ENCODE measurements at places on chromosomes 2 and 18.

DNA sequence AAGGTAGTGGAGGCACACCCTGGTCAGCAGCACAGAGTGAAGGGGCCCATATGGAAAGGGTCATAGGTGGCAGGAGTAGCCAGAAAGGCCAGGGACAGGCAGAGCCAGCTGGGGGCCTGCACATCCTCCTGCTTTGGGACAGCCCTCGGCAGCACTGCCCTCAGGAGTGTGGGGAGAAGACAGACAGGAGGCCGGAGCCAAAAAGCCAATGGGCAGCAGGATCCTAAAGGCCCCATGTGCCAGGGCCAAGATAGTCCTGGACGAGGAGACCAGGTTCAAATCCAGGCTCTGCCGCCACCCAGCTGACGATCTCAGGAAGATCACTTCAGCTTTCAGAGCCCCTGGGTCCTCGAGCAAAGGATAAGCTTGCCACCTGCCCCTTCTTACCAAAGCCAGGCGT, 220.1 kb downstream of the TMEM163 start:
- no peak for DNase-seq

- no peak for DNase-seq
Observed at GRCh38 chr18:58379443-58379842, 249.4 kb downstream of the ALPK2 start.

GRCh38 chr2:48589170-48589767, 28.4 kb upstream of the GTF2A1L start:
- DNase-seq, result no peak

GRCh38 chr2:112687522-112687921, 33.3 kb upstream of the NT5DC4 start:
- DNase-seq, result no peak

GRCh38 chr2:1068822-1069221, 118.2 kb downstream of the SNTG2 start:
- DNase-seq, result no peak

DNA sequence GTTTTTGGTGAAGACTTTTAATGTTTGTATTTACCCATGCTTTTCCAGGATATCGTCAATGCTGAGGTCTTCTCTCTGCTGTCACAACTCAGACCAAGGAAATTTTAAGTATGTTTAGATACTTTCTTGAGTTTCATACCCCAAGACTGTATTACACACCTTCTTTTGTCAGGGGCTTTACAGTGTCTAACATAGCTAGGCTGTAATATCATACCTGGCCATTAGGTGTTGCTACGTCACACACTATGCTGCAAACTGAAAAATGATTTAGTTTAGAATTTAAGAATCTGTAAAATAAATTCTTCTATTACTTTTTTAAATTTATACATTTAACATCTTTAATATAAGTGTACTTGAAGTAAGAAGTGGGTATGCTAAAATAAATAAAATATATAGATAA, 358.4 kb upstream of the NRP2 start:
- no peak for DNase-seq

GRCh38 chr2:130393318-130393910, 37.6 kb downstream of the PTPN18 start:
- DNase-seq, result no peak

- DNase-seq, result no peak
Observed at GRCh38 chr2:29040552-29040951, 33.8 kb downstream of the PCARE start.

DNA sequence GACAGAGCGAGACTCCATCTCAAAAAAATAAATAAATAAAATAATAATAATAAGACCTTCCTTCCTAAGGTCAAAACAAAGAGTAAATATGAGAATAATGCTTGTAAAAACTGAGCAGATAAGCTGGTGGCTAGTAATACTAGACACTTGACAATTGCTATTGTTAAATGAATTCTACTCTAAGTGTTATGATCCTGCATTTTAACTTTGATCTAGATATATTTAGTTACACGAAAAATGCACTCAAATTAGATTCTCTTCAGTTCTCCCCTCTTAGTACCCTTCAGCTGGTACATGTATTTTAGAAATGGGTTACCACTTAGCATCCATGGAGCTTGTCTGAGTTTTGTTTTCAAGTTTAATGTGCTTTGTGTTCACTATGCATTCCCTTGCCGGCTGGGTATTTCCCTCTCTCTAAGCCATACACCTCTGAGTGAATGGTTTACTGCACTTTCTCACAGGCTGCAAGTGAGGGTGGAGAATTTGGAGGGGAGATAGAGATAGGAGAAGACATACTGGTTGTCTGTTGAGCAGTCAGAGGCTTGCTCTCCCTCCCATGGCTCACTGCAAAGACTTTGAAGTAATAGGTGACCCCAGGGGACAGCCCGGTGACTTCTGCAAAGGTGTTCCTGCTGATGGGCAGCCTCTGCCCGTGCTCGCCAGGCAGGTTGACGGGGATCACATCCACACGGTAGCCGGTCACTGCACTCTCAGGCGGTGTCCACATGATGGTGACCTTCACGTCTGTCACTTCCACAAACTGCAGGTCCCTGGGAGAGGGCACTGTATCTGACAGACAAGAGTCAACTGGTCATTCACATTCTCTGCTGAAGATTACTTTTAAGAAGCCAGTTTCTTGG, 29.9 kb downstream of the FN1 start:
- DNase-seq, result no peak

DNA sequence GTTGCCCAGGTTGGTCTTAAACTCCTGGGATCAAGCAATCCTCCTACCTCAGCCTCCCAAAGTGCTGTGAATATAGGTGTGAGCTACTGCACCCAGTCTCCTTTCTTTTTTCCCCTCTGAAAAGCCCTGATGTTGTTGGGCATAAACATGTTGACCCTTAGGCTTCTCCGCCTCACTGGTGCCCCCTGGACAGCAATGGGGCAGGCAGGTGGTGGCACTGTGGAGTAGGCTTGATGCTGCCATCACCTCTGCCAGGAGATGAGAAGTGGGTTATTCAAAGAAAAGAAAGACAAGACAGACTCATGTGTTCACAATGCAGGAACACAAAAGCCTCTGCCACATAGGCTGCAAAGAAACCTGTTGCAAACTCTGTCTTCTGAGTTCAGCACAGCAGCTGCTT, 169.9 kb downstream of the EN1 start:
- DNase-seq, result no peak

DNA sequence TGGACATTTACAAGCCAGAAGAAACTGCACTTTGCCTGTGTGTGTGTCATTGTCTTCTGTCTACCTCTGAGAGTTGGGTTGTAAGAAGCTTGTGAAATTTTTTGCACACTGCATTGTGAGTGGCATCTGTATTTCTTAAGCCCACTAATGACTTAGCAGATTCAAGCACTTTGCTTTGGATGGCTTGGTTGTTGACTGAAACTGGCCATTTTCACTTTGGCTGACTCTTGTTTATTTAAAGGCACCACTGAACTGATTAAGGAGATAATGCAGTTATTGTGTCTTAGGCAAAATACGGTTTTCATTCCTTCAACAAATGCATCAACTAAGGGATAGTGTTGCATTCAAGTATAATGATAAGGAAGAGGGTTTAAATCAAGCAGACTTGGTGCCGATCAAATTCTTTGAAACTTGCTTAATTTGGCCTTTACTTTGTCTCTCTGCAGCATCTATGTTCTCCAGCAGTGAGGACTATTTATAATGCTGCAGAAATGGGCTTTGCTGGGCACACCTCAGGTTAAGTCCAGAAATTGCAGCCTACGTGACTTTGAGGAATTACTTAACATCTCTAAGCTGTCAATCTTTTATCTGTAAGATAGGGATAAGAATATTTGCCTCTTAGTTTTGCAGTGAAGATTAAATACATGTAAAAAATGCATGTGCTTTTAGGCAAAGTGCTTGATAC, 142.0 kb downstream of the CCDC85A start:
- no peak for DNase-seq

- no peak for DNase-seq
Observed at GRCh38 chr2:24926602-24927252, 6.7 kb upstream of the ADCY3 start.

GRCh38 chr2:102508863-102509262, 35.8 kb downstream of the SLC9A4 start:
- no peak for DNase-seq

- DNase-seq, result no peak
Observed at GRCh38 chr2:239950144-239951128, 74.7 kb downstream of the NDUFA10 start.

DNA sequence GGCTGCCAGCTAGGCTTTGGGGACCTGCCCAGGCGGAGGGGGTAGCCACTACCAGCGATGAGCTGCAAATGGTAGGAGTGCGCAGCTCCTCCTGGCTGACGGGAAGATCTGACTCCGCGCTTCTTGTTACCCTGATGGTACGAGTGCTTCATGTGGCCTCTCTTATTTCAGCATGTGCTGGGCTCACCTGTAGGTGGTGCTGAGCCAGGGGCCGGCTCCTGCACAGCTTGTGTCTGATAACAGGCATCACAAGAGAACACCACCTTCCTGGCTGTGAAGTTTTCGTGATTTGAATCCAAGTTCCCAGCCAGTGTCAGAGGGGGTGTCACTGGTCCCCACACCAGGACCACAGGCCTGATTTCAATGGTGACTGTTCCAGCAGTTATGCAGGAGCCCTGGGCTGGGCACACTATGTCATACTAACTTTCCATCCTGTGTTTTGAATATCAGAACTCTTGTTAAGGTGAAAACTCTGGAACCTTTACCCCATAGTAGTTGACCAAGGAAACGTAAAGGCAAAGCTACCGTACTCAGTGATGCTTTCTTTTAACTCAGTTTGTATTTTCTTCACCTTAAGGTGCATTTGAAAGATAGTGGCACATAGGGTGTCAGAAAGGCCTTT, 28.0 kb downstream of the APCDD1 start:
- no peak for DNase-seq

DNA sequence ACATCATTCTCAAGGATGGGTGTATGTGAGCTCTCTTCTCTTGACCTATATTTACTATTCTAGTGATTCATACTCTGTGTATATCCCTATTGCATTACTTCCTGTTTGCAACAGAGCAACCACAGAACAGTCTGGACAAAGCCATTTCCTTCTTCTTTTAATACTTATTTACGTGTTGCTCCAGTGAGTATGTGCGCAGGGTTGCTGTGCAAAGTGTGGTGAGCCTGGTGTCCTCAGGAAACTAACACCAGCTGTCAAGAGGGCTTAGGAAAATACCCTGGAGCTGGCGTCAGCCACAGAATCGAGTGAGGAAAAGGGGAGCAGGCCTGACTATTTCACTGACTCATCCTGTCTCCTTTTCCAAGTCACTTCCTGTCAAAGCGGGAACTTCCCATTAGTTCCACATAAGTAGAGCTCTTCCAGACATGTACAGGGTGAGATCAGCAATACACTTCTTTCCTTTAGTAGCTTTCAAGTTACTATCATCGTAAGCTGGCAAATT, 214.1 kb upstream of the COPS8 start:
- DNase-seq, result peak; percentile 91

GRCh38 chr18:48679236-48679635, 140.4 kb downstream of the CTIF start:
- peak; percentile 8 for DNase-seq

DNA sequence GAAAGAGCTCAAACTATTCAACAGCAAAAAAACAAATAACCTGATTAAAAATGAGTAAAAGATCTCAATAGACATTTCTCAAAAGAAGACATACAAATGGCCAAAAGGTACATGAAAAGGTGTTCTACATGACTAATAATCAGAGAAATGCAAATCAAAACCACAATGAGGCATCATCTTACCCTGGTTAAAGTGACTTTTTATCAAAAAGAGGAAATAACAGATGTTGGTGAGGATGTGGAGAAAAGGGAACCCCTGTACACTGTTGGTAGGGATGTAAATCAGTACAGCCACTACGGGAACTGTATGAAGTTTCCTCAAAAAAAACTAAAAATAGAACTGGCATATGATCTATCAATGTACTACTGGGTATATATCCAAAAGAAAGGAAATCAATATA, 39.8 kb upstream of the TMEM163 start:
- DNase-seq, result no peak

DNA sequence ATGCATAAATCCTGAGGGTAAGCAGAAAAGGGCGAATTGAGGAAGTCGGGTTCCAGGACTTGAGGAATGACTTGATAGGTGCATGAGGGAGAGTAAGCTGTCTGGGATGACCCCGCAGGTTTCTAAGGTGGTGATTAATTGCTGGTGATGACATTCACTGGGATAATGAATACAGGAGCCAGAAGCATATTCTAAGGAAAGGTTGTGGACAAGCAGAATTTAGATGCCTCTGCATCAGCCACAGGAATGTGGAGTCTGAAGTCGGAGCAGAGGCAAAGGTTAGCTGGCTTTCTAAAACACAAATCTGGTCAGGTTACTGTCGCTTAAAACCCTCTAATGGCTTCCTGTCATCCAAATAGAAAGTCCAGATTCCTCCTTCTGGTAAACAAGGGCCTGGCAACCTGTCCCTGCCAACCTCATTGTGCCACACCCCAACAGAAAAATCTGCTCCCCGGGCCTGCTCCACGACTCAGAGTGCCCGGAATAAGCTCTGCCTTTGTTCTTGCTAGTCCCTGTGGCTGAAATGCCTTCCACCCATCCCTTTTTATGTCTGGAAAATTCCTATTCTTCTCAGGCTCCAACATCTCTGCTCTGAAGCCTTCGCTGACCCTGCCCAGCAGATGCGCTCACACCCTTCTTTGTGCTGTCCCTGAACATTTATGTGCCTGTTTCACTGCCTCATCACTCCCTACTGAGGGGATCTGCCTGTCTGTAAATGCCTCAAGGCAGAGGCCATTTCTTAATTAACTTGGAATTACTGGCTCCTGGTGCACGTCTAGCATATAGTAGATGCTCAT, 11.3 kb upstream of the TMEM214 start:
- DNase-seq, result no peak

DNA sequence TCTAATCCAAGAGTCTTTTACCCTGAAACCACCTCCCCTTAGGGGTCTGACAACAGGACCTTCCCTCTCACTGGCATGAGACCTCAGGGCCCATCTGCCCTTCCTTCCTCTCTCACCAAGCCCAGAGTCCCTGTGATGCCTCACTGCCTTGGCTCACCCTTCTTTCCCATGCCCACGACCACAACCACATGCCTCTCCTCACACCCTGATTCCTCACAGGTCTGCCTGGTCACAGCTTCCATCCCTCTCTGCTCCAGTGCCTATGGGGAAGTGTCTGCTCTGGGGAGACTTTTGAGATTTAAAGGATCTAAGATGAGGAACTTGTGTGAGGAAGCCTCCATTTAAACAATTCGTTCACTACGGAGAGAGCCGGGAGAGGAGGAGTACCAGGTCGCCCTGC, 98.9 kb upstream of the SH3BP4 start:
- no peak for DNase-seq

DNA sequence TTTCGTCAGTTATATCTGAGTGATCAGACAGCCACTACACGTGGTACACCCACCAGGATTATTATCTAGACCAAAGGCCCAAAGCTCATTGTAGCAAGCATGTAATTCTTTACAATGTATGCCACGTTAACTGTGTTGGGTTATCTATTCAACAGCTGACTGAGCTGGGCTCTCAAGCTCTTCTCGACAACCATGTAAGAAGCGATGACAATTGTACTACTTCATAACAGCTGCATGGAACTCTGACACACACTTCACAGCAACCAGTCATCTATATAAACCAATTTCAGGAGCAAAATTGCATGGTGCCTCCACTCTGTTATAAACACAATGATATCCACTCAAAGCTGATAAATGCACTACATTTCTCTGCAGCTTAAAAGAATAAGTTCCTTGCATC, 701.8 kb downstream of the NR4A2 start:
- DNase-seq, result no peak

- DNase-seq, result no peak
Observed at GRCh38 chr2:10521356-10522169, 73.4 kb upstream of the ODC1 start.
